T-cell (primary cell): ENCODE measurements at places on chromosomes 4 and X. TPM values are rescaled to one million over a fixed set of nuclear protein-coding genes. Genes with fewer than 3 reads are reported as not detected.

Gene SH3RF1
- 0.60 TPM for total RNA-seq

Gene FRAS1
- total RNA-seq, result not detected

Gene IRS4
- total RNA-seq, result not detected

Gene SHISA3
- not detected for total RNA-seq

Gene BMP3
- not detected for total RNA-seq

Gene CTSO
- 10.4 TPM for total RNA-seq

GRCh38 chr4:31715302-31715701, 995.1 kb downstream of the PCDH7 start:
- no peak for DNase-seq

DNA sequence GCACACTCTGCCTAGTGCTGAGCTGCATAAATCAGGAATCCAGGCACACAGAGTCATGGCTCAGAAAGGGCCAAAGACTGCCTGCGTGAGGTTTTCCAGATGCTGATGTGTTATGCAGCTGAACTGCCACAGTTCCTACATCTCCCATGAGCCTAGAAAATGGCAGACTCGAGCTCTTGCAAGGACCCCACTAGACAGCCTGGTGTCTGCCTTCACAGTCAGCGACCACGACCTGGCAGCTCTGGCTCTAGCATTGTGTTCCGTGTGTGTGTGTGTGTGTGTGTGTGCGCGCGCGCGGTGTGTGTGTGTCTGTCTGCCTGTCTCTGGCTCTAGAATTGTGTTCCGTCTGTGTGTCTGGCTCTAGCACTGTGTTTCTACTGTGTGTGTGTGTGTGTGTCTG, 203.6 kb upstream of the AGTR2 start:
- no peak for DNase-seq

DNA sequence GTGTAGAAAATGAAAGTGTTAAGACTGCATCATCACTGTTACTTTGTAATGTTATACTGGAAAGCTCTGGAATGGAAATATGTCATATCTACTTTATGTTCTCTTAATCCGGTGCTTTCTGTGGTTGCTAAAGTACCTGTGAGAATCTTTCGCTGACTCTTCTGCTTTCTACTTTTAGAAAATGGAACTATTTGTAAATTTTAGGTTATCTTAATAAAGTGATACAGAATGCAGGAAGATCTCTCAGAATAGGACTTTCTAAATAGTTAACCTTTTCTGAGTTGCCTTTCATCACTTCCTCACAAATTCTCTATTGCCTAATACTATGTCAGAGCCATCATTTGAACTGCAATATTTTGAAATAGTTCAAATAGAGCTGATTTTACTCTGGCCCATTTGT, 69.3 kb downstream of the BMP2K start:
- no peak for DNase-seq

- no peak for DNase-seq
Measured at GRCh38 chr4:961351-962230, 11.8 kb downstream of the DGKQ start.

DNA sequence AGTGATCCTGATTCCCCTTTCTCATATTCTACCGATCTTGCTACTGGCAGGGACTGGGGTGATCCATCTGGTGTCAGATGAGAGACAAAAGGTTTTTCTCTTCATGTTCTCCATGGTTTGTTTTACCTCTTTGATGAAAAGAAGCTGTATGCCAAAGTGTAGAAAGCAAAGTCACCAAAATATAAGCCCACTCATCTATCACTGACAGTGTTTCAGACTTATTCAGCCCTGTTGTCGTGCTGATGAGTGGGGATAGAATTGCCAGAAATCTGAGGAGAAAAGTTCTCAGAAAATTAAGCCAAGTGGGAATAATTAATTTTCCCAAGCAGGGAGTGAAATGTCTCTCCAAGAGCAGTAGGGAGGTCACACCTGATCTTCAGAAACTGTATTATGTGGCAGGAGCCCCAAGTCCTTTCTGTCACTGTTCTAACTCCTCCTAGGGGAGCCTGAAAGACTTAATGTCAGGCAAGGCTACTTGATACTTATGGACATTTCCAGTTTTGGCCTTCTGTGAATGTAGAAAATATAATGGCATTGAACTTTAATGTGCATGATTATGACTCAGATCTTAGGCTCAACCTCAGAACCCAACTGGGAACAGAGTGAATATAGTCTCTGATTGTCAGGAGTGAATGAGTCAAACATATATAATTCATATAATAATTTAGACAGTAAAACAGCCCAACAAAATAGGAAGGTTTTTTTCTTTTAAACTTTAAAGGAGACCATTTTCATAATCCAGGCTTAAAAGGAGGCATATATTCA, 298.1 kb downstream of the ANKRD50 start:
- no peak for DNase-seq

GRCh38 chr4:3079694-3080123, 5.2 kb downstream of the HTT start:
- DNase-seq, result no peak

DNA sequence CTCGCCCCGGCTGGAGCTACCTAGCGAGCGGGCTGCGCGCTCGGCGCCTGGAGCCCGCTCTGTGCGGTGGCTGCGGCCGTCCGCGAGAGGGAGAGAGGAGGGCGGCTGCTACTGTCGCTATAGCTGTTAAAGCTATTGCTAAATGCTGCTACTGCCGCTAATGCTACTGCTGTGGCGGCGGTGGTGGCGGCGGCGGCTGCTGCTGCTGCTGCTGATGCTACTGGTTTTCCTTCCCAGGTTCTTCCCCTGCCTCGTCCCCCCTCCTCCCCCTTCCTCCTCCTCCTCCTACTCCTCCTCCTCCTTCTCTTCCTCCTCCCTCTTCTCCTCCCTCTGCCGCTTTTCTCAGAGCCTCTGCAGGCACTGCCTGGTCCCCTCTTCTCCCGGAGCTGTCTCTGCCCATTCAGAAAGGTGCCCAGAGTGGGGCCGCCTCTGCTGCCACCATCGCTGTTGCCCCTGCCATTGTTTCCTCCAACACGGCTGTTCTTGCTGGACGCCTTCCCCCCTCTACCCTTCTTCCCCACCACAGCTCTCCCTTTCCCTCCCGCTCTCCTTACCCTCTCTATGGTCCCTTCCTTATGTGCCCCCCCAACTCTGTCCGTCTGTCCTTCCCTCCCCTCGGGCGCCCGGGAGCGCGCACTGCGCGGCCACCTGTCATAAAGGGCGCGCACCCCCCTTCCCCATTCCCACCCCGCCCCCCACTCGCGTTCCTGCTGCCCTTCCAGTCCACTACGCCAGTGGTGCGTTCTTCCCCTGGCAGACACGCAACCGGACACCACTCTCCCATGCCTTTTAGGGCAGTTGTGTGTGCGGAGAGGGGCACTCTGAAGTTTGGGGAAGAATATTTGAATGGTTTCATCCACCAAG, at the start of gene NEXMIF:
Gene NEXMIF (minus strand): TSS at position 228 of the 864 bp plus-strand sequence.
- peak; percentile 27 for DNase-seq

DNA sequence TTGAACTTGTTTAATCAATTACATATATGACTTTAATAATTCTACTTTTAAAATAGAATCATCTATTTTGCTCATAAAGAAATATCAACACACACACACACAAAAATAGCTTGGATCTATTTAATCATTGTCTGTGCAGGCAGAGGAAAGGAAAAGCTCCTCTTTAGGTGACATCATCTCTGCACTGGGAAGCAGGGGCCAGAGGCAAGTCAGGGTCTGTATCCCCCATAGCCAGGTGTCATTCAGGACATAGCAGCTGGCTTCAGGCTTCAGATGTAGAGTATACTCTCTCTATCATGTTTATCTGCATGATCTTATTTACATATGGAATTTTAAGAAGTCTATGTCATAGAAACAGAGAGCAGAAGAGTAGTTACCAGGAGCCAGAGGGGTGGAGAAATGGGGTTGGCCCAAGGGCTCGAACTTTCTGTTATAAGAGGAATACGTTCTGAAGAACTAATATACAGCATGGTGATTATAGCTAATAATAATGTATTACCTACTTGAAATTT, 110.4 kb upstream of the LDB2 start:
- DNase-seq, result no peak

DNA sequence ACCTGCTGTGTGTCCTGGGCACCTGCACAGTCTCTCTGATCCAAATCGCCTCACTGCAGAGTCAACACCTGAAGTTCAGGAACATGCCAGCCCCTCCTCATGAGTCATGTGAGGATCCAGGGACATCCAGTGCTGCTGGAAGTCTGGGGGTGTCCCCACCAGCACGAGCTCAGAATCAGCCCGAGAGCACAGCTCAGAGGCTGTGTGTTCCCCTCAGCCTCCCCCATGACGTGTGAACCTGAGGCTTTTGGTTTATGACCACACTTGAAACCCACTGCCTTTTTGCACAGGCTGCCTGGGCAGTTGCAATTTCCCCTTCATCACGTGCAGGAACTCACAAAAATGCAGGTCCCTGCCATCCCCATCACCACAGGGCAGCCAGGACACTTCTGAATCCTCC, 47.1 kb downstream of the PPP2R2C start:
- no peak for DNase-seq

DNA sequence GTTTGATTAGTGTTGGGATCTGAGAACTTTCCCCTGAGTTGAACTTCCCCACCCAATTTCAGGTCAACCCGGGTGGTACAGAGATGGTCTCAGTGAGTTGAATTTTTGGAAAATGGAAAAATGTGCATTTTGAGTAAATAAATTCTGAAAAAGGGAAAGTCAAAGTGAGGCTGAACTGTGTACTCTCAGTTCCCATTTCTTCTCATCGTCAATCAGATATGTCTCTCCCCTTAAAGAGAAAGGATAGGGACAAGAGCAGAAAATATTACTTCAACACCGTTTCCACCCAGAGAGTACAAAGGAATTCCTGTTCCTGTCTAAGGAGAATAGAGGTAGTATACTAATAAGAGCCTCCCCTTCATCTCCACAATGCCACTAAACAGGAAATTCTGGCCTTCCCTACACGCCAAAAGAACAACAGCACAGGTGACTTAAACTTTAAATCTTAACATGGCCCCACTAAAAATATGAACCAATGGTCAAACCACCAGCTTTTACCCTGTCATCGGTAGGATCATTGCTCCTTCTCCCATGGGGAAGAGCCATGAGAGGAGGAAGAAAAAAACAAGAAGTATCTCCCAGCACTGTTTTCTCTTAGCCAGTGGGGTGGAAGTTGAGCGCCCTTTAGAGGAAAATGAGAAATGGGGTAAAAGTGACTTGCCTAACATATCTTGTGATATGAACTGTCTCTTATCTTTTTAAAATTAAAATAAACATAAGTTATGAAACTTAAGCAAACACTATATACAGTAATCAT, 30.3 kb downstream of the BMP3 start:
- no peak for DNase-seq

- DNase-seq, result no peak
Measured at GRCh38 chr4:146212781-146213180, 1.6 kb upstream of the REELD1 start.

DNA sequence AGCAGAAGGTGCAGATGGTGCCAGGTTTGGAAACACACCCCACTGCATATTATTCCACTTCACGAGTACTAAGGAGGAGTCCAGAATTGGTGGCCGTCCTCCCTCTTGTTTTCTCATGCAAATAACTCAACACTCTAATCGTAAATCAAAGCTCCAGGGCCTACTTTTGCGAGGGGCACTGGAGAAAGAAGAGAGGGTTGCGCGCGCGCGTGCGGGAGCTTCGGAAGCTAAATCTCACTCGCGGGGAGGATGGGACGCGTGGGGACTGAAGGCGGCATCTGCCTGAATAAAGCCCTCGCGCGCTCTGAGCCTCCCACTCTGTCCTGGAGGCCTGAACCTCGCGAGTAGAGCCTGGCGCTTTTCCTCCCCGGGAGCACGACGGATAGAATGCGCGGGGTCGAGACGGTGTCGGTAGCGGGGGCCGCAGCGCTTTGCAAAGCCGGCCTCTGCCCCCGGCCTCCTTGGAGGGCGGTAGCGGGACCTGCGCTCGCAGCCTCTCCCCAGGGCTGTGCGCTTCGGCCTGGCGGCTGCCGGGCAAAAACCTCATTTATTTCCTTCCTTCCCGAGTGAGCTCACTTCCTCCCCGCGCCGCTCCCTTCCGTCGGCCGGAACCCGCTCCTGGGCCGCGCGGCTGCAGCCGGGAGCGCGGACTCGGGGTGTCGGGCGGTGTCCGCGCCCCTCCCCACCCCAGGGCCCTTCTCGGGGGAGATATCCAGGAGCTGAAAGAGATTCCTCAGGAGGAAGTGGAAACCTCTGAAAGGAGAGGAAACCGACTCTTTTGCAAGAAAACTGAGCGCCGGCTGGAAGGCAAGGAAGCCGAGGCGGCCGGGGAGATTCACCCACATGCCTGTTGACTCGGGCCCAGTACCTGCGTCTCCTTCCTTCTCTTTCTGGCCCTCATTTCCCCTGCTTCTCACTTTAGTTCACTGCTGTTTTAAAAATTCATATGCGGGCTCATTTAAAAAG, 20.7 kb downstream of the HAND2 start:
- DNase-seq, result no peak

GRCh38 chr4:67556436-67556835, 2.1 kb upstream of the STAP1 start:
- DNase-seq, result no peak

GRCh38 chrX:154373340-154374306, 811 bp downstream of the FLNA start:
- no peak for DNase-seq

DNA sequence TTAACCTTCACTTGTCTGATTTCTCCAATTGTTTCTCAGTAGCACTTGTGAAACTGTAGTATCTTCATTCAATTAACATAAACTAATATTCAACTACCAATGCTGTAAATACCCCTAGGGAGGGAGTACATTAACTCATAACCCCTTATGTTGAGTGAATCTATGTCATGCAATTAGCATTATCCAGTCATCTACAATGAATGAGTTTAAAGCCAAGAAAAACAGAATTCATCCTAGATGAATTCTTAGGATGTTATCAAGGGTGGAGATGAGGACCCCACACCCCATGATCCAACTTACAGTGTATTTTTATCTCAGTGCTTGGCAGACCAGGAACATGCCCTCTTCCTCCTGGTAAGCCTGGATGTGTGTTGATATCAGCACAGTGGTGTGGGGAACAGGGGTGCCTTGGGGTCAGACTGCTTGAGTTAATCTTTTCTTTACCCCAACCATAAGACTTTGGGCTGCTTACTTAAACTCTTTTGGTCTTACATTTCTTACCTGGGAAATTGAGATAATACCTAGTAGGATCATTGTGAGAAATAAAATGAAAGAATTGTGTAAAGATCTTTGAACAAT, 62.1 kb upstream of the SCOC start:
- DNase-seq, result no peak

- no peak for DNase-seq
Measured at GRCh38 chr4:10730590-10730989, 46.0 kb upstream of the CLNK start.

- no peak for DNase-seq
Measured at GRCh38 chr4:98204236-98204553, 57.0 kb upstream of the RAP1GDS1 start.
